ENCODE measurements at places on chromosomes 2 and 18. TPM values are rescaled to one million over a fixed set of nuclear protein-coding genes. Genes with fewer than 3 reads are reported as not detected.

Gene FAP
- not detected for total RNA-seq

Gene NDUFB3
- 141 TPM for total RNA-seq

Gene TRIM43
- not detected for total RNA-seq

Gene SPATA3
- not detected for total RNA-seq

Gene ERBB4
- not detected for total RNA-seq

Gene SFXN5
- 11.6 TPM for total RNA-seq

Gene LRATD1
- not detected for total RNA-seq

Gene IGFBP2
- total RNA-seq = 57.2 TPM

Gene LHCGR
- not detected for total RNA-seq

Gene GCC2
- total RNA-seq = 15.9 TPM

Gene SNTG2
- total RNA-seq = not detected

Gene REG3A
- not detected for total RNA-seq

Gene SANBR
- 13.9 TPM for total RNA-seq

Gene SIX3
- total RNA-seq = 0.32 TPM

Gene REG1A
- total RNA-seq = not detected

Gene ACYP2
- total RNA-seq = 9.2 TPM

Gene AQP12A
- total RNA-seq = not detected

Gene CDK5R2
- total RNA-seq = 3.1 TPM

Gene POTEI
- total RNA-seq = not detected

Gene WNT10A
- total RNA-seq = not detected

Gene KLF7
- 21.4 TPM for total RNA-seq

Gene TNS1
- total RNA-seq = 5.3 TPM

Gene HES6
- total RNA-seq = 13.9 TPM

Gene LRPPRC
- total RNA-seq = 103 TPM

Gene SCN7A
- total RNA-seq = not detected

Gene CCDC74A
- 14.2 TPM for total RNA-seq

Gene HTRA2
- 40.0 TPM for total RNA-seq

Gene SEC11C
- 59.0 TPM for total RNA-seq

Gene MC4R
- not detected for total RNA-seq

Gene G6PC2
- not detected for total RNA-seq

Gene TFPI
- 58.8 TPM for total RNA-seq

Gene TMEM178A
- 0.10 TPM for total RNA-seq

Gene TBR1
- total RNA-seq = 0.09 TPM

Gene KATNAL2
- 1.3 TPM for total RNA-seq

Gene CGREF1
- total RNA-seq = 7.3 TPM

Gene TUBB8B
- total RNA-seq = not detected

Gene C2orf78
- not detected for total RNA-seq

Gene ELOA2
- not detected for total RNA-seq

Gene RAB6D
- total RNA-seq = not detected

Gene STRN
- total RNA-seq = 10.8 TPM

Gene CYS1
- 1.4 TPM for total RNA-seq

Gene DRC1
- not detected for total RNA-seq

Gene SGO2
- total RNA-seq = 13.4 TPM
